Upper lobe of right lung (tissue), 1 donor: ENCODE measurements at places on chromosomes 6 and 20. TPM values are rescaled to one million over a fixed set of nuclear protein-coding genes. Genes with fewer than 3 reads are reported as not detected.
A peak's percentile ranks its signal among the peaks of the same experiment; 100 is the strongest.

CNR1 gene
- total RNA-seq = 21.6 TPM

ID1 gene
- total RNA-seq = 515 TPM

ESR1 gene
- total RNA-seq = 5.7 TPM

CLDN20 gene
- total RNA-seq = not detected

SOX18 gene
- 135 TPM for total RNA-seq

BEND6 gene
- total RNA-seq = 1.2 TPM

CFB gene
- 74.9 TPM for total RNA-seq

SEMG1 gene
- total RNA-seq = not detected

KCNQ5 gene
- total RNA-seq = 1.3 TPM

CDYL gene
- total RNA-seq = 40.8 TPM

OPRM1 gene
- total RNA-seq = not detected

COL21A1 gene
- 15.6 TPM for total RNA-seq

DNA sequence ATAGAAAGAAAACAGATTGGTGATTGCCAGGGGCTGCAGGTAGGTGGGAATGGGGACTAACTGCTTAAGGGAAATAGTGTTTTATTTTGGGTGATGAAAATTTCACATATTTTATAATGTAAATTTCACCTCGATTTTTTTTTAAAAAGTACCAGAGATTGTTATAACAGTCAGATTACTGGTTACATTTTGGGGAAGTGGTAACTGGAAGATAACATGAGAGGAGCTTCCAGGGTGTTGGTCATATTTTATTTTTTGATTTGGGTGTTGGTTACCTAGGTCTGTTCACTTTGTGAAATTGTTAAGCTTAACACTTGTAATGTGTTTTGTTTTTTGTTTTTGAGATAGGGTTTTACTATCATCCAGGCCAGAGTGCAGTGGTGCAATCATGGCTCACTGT is 17.2 kb upstream of the CRIP3 start:
- no peak for DNase-seq

DNA sequence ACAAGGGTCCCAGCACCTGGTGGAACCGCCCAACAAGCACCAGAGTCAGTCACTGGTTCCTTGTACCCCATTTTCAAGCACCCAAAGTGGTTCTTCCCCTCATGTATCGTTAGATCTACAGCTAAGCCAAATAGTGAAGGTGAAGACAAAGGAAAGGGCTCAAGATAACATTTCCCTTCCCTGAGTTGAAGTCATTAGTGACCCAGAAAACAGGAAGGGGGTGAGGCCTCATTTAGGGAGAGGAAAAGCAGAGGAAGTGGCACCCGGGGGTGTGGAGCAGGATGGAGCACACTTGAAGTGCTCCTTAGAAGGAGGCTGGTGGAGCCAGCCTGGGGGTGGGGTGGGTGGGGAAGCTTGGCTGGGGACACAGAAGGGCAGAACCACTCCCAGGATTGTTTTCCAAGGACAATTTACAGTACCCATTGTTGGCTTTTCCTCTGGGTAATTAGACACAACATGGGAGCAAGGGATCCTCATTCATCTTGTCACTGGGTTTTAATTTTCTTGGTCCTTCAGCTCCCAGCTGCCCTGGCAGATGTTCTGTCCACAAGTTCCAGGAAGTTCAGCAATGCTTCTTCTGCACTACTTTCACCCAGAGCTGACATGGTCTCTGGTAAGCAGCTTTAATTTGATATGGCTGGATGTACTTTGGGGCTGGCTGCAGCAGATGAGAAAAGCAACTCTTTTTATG is 73.3 kb upstream of the CD93 start:
- no peak for DNase-seq

- no peak for DNase-seq
Observed at GRCh38 chr20:42258564-42259302, 640.6 kb upstream of the CHD6 start.

DNA sequence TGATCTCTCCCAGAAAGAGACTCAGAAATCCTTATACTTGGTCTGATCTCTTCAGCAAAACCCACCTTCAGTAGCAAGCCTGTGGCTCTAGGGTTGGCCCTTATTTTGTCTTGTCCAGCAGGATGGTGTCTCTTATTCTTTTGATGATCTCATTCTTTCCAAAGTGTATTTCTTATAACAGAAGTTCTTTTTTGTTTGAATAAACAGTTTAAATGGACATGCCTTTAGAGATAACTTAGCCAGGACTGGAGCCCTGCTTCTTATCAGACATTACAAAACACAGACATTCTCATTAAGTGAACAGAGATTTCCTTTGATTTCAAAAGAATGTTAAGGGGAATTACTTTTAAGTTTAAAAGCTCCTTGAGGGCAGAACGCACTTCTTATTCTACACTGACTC is 31.7 kb downstream of the KCNS1 start:
- DNase-seq = no peak

- no peak for DNase-seq
Observed at GRCh38 chr6:132812255-132812732, 2.1 kb upstream of the RPS12 start.

DNA sequence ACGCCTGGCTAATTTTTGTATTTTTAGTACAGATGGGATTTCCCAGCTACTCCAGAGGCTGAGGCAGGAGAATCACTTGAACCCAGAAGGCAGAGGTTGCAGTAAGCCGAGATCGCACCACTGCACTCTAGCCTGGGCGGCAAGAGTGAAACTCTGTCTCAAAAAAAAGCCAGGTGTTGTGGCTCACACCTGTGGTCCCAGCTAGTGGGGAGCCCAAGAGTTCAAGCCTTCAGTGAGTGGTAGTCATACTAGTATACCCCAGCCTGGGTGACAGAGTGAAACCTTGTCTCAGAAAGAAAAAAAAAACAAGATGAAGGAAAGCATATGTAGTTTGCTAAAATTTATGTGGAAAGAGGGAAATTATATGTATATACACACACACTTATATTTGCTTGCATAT is 20.0 kb upstream of the POU5F1 start:
- no peak for DNase-seq

GRCh38 chr6:16759181-16759645 is 2.0 kb downstream of the ATXN1 start:
- no peak for DNase-seq

GRCh38 chr6:44269921-44270525 is at the start of gene TMEM151B:
TMEM151B (plus strand) TSS chr6:44270450; CDS start chr6:44270743, 293 bp downstream.
- DNase-seq = no peak

DNA sequence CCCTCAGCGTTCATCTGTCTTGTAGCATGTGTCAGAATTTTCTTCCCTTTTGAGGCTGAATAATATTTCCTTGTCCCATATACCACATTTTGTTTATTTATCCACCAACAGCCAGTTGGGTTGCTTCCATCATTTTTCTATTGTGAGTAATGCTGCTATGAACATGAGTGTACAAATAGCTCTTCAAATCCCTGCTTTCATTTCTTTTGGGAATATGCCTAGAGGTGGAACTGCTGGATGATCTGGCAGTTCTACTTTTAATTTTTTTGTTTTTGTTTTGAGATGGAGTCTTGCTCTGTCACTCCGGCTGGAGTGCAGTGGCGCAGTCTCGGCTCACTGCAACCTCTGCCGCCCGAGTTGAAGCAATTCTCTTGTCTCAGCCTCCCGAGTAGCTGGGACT is 64.7 kb downstream of the SASH1 start:
- no peak for DNase-seq

- DNase-seq = no peak
Observed at GRCh38 chr6:37507690-37508421, 8.2 kb upstream of the CCDC167 start.

DNA sequence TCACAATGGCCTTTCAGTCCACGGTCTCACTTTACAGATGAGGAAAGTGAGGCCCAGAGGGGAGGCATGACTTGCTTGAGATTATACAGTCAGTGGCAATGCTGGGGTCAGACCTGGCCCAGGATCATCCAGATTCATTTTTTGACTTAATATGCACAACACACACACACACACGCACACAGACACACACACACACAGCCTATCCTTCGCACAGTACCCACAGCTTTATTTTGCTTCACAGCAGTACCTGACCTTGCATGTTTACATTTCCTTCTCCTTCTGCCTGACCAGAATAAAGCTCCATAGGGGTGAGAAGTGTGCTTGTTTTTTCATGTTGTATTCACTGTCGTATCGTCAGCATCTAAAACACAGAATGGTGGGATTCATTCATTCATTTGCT is 79.8 kb downstream of the VEGFA start:
- peak; percentile 3 for DNase-seq

- DNase-seq = no peak
Observed at GRCh38 chr6:170043881-170044790, 246.7 kb downstream of the DLL1 start.

DNA sequence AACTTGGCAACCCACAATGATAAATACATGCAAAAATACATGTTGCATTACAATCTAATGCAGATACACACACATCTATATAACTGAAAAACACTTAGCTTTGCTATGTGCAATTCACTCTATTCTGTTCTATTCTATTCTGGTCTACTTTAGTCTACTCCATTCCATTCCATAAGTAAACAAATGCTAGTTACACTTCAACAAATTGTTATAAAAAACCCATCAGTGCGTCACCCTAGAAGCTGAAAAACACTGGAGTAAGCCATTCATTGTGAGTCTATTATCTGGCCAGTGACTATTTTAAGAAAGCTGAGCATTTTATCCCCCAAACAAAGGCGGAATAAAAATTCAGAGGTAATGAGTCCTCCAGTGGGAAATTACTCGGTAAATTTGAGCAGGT is 315.7 kb upstream of the EPHA7 start:
- DNase-seq = no peak

DNA sequence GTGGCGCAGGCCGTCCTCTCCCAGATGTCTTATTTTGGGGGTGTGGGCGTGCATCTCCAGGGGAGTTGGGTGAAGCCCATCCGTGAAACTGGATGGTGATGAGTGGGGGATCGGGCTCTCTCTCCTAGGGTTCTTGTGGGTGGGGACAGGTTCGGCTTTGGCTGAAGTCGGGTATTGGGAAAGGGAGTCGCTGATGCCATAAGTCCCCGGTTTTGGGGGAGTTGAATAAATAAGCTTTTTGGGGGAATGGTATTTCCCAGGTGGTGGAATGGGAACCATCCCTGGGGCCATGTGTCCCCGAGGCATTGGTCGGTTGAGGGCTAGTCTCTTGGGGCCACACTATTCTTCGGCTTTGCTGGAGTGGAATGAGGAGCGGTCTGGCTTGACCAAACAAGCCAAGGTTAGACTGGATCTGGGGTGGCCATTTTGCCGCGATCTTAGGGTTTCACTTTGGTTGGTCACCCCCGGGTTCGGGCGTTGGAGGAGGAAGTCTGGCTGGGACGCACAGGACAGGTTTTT is 481 bp downstream of the ZNF133 start:
- no peak for DNase-seq

GRCh38 chr6:97438011-97438671 is 155.1 kb upstream of the MMS22L start:
- DNase-seq = no peak

DNA sequence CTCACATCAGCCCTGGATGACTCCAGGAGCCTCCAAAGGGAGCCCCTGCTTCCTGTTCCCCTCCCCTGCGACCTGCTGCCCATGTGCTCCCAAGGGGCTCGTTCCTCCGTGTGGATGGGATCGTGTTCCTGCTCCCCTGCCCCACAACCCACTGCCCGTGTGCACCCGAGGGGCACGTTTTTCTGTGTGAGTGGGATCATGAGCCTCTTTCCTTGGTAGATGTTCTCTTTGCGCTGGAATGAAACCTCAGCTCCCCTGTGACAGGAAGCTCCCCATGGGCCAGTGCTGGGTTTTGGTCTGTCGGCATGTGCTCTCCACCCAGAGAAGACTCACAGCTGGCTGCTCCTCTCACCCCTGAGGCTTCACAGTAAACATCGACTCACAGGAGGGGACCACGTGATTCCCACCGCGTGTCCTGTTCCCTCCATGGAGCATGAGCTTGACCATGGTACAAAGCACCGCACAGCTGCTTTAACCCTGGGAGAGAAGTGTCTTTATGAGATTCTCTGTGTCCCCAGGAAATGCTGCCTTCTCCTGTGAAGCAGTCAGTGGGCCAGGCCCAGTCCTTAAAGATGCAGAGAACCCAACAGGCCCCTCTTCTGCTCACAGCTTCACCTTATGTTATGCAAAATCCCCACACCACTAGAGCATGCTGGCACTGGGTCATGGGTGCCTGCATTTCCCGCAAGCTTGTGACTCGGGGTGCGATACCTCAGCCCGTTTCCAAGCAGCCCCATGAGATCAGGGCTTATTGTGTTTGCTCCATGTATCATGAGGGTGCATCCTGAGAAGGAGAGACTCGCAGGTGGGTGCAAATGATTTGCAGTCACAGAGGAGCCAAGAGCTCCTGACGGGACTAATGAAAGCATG is 215.1 kb downstream of the ERMARD start:
- no peak for DNase-seq

DNA sequence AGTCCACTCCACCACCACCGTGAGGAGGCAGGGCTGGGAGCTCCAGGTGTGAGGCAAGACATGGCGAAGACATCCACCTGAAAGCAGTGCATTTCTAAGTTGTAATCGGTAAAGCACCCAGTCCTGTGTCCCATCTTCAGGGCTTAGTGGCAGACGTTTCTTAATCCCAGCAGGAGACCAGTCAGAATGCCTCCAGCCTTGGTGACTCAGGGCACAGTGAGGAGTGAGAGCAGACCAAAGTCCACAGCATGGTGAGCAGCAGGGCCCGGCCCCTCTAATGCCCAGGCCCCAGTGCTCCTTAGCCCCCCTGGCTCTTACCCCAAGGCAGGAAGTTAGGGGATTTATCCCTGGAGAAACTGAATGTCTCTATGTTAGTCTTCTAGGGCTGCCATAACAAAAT is 183.9 kb downstream of the SYNDIG1 start:
- DNase-seq = no peak

DNA sequence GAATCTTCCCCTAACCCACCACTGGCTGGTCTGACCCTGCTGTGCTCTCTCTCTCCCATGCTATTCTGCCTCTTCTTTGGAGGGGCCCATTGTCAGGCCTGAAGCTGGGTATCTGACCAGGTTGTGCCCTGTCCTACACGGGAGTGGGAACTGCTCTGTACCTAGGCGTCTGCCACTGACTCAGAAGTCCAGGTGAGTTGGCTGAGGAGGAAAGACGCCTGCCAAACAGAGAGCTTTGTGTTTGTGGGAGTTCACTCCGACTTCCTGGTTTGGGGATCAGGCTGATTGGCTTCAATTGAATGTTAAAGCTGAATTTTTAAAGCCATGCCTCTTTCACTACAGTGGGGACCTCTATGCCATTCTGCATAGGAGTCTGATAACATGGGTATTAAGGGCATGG is 136.0 kb downstream of the CCDC170 start:
- DNase-seq = no peak

DNA sequence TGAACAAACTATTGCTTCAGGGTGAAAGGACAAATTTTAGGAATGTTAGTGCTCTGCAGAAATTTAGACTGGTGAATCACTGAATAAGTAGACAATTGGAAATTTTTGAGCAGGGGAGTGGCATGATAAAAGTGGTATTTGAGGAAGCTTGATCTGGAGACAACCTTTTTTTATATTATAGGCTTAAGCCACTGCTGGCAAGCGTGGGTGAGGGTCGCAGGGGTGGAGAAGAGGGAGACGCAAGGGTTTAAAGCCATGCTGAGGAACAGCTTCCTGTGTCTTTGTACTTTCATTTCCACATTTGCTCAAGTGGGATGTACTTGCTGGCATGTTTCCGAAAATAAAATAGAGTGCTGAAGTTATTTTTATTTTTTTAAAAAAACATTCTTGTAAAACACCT is 23.7 kb downstream of the NCOA7 start:
- peak; percentile 67 for DNase-seq
